ENCODE measurements at places on chromosomes 11 and 22.

GRCh38 chr11:10885703-10886363 lies 28.0 kb upstream of the ZBED5 start:
- peak; percentile 77 for DNase-seq

DNA sequence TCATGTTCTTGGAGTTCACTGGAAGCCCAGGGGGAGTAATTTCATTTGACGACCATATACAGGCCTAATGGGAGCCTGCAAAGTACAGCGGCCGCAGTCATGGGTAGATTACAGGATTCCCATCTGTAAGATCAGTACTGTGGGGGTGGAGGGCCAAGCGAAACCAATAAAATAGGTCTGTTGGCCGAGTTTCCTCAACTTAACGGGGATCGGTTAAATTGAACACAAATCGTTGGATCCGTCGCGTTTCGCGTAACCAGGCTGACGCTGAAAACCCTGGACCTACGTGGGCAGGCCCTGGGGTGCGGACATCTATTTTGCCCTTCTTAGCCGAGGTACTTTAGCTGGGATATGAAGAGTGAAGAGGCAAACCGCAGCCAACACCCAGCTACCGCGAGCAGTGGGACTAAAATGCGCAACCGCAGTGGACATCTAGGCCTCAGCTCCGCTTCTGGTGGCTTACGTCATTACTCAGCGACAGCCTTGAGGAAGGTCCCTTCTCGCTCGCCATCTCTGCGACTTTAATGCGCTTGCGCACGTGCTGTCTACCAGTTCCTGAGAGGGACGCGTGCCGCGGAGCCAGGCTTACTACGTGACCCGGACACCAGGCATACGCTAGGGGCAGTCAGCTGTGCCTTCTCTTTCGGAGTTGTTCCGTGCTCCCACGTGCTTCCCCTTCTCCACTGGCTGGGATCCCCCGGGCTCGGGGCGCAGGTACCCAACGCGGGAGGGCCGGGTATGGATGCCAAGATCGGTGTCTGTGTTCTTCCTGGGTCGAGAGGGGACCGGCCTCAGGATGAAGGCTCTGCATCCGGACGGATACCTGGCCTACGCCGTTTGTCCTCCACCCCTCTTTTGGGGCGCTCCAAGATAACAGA lies at the start of gene NAT10:
TSS of gene NAT10 (plus strand) at position 551 of the 878 bp plus-strand sequence. CDS start 2,597 bp downstream, outside the sequence.
- DNase-seq, result peak; percentile 94

GRCh38 chr11:8768625-8769333 lies 86.2 kb downstream of the RPL27A start:
- no peak for DNase-seq

- peak; percentile 46 for DNase-seq
Measured at GRCh38 chr11:2742201-2742600, 42.4 kb upstream of the KCNQ1OT1 start.

DNA sequence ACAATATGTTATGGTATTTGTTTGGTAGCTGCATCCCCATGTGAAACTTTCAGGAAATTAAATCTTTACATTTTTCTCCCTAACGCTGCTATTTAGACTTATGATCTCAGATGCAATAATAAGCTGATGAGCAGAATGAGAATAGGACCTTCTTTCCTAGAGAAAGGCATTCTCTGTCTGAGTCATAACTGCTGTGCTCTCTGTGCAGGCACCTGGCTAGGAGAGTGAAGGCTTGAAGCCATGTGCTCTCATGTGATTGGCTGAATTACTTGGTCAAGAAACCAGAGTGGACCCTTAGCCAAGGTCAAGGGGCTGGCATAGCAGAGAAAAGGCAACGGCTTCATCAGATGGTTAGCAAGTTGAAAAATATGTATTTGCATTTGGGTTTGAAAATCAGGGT lies 185.0 kb downstream of the ADAMTS15 start:
- no peak for DNase-seq

DNA sequence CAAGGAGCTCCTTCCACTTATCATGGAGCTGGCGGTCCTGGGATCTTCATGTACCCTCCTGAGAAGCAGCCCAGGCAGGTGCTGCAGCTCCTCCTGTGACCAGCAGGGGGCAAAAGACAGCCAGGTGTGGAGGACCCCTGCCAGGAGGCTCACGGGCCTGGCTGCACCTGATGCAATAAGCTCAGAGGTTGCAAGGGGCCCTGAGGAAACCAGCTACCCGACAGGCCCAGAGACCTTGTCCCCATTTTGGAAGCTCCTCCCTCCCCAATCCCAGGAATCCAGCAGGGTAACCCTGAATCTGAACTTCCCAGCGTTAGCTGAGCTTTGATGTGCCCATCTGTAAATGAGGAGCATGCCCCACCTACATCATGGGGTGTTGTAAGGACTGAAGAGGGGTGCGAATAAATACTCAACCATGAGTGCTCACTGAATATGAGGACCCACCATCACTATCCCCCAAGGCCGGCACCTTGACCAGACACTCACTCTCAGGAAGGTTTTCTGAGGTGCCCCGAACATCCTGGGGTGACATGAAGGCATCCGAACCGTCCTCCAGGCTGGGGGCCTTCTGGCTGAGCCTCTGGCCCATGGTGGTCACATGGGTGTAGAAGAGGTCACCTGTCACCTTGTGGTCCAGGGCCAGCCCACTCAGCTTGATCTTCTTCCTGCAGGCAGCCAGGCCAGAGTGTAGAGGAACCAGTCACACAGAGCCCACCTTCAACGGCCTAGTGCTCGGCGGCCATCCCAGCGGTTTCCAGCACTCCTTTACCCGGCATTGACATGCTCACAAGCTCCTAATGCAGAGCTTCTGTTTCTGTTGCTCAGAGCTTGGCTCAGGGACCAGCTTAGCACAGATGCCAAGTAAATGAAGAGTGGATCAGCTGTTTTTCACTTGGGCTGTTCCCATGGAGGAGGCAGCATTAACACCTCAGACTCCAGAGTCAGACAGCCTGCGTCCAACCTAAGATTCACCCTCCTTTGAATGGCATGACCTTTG lies 21.7 kb downstream of the SLC43A1 start:
- DNase-seq, result no peak

DNA sequence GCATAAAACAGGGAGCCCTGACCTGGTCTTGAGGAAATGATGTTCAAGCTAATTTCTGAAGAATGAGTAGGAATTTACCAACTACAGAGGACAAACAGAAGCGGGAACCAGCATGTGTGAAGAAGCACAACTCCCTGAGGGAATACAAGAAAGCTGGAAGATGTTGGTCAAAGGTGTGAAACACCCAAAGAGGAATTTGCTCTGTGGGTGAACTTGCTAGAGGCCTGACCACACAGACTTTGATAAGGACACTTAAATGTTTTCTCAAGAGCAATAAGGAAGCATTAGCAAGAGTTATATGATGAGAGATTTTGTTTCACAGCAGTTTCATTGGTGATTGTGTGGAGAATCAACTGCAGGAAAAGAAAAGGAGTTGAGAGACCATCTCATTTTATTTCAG lies 17.6 kb downstream of the SLC5A12 start:
- no peak for DNase-seq

DNA sequence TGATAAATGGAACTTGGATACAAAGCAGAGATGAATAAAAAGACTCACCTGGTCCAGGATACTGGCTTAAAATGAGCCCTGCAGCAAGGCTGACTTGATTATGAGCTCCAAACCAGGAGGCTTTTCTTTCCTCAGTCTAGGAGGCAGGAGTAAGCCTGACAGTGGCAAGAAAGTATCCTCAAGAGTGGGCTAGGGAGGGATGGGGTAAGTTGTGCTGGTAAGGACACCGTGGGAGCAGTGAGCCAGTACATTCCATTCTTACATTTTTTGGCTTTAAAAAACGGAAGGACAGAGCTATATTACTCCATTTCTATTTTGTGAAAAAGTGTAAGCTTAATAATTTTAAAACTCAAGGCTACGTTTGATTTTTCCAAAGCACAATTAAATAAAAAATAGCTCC lies 187.1 kb upstream of the DDI1 start:
- DNase-seq, result no peak

- DNase-seq, result no peak
Measured at GRCh38 chr22:26585104-26585790, 4.7 kb downstream of the TPST2 start.

DNA sequence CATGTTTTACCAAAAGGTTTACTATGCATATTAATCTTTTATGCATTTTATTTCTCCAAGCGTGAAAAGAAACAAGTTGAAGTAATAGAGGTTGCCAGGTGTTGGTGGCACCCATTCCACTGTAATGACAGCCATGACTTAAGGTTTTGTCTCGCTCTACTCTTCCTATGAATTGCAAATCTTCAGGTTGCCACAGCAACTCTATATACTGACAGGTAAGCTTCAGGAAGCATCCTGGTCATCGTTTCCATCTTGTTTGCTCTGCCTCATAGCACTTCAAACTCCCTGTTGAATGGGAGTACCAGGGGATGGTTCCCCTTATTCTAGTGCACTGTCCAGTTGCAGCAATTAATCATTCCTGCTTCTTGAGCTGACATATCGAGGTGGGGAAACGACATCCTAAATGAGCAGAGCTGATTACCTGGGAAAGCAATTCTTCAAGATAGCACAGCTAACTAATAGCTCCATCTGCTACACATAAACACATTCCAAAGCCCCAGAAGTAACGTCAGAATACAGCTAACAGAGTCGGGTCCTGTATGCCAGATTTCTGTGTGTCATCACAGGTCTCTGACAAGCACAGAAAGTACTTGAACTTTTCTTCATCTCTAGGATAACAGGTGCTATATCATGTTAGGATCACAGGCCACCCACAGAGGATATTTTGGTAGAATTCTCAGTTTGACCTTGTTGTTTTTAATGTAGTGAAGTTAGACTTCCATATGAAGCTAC lies 80.3 kb downstream of the CADM1 start:
- no peak for DNase-seq

GRCh38 chr22:50027639-50028537 lies 15.3 kb upstream of the IL17REL start:
- no peak for DNase-seq
